ENCODE measurements at places on chromosomes 6 and 20.

DNA sequence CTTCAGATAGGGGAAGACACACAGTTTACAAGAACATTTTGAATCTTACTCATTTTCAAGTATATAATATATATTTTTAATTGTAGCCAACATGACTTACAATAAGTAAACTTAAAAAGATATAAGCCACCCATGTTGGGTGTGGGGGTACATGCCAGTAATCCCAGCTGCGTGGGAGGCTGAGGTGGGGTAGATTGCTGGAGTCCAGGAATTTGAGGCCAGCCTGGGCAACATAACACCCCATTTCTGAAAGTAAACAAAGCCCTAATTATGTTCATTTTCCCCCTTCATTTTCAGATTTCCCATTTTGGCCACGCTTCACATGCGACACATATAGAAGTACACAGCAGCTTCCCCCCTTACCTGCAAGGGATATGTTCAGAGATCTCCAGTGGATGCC, 30.5 kb downstream of the SERPINB6 start:
- DNase-seq, result no peak

DNA sequence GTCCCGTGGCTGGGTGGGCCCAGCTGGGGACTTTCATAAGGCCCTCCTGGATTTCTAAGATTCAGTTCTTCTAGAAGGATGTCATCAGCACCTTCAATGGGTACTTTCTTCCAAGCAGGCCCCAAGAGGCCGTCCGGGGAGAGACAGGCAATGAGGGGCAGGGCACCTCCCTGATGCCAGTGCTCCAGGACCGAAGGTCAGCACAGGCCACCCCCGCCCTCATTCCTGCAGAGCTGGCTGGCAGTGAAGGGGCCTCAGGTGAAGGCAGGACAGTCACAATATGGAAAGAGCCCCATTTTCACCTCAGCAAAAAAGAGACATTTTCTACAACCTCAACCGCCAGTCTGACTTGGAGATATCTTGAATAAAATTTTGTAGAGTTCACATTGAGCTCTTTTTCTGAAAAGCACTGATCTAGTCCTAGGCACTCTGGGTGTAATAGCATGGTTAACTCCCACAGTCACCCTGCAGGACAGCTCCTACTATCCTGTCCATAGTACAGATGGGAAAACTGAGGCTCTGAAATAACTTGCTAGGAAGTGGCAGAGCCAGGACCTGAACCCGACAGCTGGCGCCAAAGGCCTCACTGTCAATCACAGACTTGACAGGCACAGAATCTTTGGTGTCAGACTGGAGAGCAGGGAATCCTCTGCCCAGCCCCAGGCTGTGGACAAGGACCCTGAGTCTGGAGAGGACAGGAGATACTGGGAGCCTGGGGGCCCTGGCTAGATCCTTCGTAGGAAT, 50.3 kb downstream of the RRBP1 start:
- no peak for DNase-seq

DNA sequence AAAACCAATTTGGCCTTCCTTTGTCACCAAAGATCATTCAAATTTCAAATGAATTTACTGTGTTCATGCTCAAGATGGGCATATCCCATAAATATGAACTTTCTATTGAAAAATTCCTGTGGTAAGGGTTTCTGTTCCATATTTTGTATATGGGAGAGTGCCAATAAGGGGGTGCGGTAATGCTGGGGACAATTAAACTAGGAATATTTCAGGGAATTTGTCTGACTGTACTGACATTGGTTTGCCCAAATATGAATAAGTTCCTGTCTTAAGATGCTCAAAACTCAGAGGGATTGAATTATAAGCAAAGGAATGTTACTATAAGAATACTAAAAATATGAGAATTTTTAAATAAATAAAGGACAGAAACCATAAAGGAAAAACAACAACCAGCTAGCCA, 553.0 kb upstream of the MARCKS start:
- no peak for DNase-seq

DNA sequence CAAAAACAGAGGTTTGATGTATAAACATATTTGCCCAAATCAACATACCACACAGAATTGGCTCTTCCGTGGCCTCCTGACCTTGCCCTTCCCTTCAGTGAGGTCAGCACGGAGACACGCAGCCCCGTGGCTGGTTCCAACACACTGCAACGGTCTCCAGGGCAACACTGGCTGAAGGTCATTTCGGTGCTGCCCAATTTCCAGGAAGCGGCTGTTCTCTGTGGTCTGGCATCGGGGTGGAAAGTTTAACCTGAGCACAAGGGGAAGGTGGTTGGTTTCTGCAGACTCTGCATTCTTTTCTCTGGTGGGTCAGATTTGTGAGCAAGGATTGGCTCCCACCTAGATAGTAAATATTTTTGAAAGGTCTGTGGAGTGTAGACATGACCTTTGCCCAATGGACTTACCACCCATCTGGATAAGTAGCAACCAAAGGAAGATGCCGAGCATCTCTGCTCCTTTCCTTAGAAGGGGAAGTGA, 177.6 kb upstream of the PHACTR1 start:
- no peak for DNase-seq

GRCh38 chr6:39801456-39802251, 9.5 kb downstream of the DAAM2 start:
- no peak for DNase-seq

GRCh38 chr20:7841291-7841970, 98.8 kb downstream of the HAO1 start:
- DNase-seq, result no peak

DNA sequence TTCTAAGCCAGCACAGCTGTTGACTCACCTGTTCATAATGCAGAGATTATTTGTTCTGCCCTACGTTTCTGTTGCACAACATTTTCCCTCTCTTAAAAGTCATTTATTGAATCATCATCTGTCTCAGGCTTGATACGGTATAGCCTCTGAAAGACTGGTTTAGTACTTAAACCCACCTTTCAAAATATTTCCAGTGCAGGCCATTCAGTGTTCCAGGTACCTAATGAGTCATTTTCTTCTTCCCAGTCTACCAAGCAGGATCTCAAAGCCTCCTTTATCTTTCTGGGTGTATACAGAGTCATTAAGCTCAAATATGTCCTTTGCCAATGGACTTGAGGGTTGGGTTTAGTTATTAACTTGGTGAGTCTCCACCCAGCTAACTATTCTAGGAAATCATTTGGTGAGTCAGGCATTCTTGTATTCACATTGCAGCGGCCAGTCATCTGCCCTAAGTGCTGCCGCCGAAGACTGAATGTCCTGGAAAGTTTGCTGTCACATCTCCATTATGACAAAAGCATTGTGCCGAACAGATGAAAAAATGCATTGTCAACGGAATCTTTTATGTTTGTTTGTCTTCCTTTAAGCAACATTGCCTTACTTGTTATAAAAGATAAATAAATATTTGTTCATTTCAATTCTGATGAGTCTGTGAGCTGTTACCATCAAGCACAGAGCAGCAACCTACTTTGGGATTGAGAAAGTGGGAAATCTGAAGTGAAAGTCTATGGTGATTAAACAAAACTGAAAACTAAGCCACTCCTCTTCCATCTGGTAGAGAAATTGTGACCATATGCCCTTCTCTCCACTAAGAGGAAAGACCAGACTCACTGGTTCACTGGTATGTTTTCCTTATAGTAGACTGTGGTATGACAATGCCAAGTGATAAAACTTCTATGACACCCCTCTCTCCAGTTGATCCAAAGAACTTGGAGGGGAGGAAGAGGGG, 14.3 kb upstream of the FAM135A start:
- DNase-seq, result no peak

GRCh38 chr6:135006386-135006914, 48.2 kb downstream of the HBS1L start:
- DNase-seq, result no peak

DNA sequence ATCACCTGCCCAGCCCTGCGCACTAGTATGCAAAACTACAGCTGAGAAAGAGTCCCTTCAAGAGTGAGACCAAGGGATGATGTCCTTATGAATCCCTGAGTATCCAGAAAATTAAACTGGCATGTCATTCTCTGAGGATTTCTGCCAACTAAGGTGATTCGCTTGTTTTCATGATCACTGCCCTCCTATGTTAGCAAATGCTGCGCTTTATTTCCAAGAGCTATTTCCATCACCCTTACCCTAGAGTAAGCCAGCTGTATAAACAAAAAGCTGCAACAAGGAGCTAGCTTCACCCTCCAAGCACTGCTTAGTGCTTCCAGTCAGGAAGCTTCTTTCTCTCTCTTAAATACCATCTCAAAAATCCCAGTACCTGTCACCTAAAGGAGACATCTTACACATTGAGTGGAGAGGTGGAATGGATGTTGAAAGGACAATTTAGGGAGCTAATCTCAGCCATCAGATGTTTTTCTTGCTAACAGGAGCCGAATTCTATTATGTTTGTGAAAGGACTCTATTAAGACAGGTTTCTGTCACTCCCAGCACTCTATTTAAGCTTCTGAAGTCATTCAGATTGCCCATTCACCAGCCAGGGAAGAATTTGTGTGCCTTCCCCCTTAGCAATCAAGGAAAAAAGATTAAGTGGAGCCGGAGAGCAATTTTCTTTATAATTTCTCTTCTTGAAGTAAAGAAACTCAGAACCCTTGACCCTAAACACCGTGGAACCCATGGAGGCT, 322.2 kb downstream of the NRN1 start:
- no peak for DNase-seq

GRCh38 chr20:36526521-36527011, 14.8 kb upstream of the MYL9 start:
- DNase-seq, result no peak

DNA sequence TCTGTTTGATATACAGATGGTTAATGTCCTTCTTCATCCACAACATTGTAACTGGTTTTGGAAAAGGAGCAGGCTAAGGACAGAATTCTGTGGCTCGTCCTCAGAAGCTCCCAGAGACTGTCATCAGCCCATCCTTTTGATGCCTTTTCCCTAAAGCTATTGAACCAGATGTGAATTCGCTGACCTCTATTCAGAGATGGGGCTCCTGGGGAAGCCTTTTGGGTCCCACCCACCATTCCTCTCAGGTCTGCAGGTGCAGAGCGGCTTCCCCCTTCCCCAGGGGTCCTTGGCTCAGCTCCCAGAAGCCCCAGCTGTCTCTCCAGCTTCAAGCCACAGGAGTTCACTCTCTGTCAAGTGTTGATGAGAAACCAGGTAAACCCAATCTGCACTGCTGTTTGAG, 191.7 kb downstream of the SMOC2 start:
- DNase-seq, result no peak

DNA sequence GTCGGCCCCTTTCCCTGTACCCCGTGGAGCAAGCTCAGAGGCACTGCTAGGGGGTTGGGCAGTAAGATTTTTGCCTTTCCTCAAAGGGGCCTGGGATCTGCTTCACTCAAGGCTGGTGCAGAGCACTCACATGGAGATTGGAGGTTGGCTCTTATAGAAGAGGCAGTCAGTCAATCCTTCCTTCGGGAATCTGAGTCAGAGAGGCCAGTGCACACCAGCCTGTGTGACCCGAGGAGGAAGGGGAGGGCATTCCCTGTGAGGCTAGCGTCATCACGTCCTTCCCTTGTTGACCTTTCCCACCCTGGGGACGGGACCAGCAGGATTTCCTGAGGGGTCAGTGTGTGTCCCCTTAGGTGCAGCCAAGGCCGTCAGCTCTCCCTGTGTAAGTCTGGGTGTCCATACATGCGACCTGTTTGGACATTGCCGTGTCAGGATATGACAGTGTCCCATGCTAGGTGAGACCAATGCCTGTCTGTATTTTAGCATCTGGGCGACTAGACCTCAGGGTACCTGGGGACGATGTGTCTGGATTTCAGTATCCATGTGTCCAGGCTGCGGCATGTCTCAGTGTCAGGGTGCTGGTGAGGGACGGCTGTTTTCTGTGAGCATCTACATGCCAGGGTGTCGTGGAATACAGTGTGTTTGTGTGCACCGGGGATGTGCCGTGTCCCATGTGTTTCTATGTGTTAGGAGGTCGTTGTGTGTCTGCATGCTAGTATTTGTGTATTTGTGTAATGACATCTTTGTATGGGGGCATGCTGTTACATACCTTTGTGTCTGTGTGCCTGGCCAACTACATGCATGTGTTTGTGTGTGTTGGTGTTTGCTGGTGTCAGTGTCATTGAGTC, 2.8 kb upstream of the ZNF512B start:
- no peak for DNase-seq

DNA sequence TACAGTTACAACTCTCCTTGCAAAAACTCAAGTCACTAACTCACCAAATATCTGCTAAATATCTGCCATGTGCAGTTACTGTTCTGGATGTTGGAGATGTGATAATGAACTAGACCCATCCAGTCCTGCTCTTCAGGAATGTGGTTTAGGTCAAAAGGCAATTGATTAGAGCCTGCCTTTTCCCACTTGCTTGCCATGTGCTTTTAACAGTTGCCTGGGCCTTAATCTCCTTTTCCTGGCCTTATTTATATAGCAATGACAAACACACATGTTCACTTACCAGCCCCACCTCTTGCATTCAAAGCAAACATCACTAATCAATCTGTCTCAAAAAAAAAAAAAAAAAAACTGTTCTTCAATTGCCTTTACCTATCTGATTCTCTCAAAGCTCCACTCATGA, 199.2 kb downstream of the ZNF217 start:
- DNase-seq, result no peak

DNA sequence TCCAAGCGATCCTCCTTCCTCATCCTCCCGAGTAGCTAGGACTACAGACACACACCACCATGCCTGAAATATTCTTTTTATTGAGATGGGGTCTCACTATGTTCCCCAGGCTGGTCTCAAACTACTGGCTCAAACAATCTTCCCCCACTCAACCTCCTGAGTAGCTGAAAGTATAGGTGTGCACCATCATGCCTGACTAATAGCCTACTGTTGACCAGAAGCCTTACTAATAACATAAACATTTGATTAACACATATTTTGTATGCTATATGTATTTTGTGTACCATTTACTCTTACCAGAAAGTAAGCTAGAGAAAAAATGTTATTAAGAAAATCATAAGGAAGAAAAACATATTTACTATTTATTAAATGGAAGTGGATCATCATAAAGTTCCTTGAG, 11.9 kb upstream of the WFDC10A start:
- DNase-seq, result no peak

DNA sequence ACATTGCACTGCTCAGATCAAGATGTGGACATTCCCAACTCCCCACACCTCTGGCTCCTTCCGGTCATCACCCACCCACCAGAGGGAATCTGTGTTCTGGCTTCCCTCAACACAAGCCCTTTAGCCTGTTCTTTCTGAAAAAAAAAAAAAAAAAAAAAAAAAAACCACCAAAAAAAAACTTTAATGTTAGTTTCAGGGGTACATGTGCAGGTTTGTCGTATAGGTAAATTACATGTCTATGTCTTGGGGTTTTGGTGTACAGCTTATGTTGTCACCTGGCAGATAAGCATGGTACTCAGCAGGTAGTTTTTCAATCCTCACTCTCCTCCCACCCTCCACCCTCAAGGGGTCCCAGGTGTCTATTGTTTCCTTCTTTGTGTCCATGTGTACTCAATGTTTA, 135.8 kb upstream of the FOXA2 start:
- DNase-seq, result no peak

GRCh38 chr20:42024653-42025052, 406.5 kb upstream of the CHD6 start:
- DNase-seq, result no peak

GRCh38 chr6:13454286-13455221, 32.8 kb downstream of the GFOD1 start:
- no peak for DNase-seq

- DNase-seq, result no peak
Measured at GRCh38 chr6:75931011-75931680, 141.3 kb downstream of the IMPG1 start.

- DNase-seq, result no peak
Measured at GRCh38 chr6:73308712-73309534, 45.2 kb downstream of the DPPA5 start.

GRCh38 chr6:158629367-158630221, 14.9 kb downstream of the DYNLT1 start:
- DNase-seq, result no peak

GRCh38 chr6:9933677-9934076, 481.2 kb downstream of the TFAP2A start:
- DNase-seq, result no peak

GRCh38 chr20:4046926-4047325, 31.6 kb upstream of the RNF24 start:
- DNase-seq, result no peak

Measured in cortex of kidney (tissue), 1 donor.